ENCODE measurements at places on chromosomes 6 and 20.

GRCh38 chr20:63434599-63435378, 37.7 kb downstream of the KCNQ2 start:
- DNase-seq, result peak; percentile 74

DNA sequence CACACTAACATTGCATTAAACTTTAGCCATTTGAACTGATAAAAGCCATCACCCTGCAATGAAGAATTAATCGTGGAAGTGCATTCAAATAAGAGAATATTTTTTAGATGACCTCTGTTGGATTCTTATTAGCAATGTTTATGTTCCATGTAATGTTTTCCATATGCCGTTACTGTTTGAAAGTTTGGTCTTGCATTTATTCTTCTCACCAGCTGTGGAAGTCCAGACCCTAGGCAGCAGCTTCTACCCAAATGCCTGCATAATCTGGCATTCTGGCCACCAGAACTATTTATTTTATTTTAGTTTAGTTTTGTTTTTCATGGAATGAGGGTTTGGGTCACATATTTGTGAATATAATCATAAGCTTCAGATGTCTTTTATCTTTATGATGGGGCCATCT, 140.4 kb downstream of the SAMD5 start:
- DNase-seq, result no peak

DNA sequence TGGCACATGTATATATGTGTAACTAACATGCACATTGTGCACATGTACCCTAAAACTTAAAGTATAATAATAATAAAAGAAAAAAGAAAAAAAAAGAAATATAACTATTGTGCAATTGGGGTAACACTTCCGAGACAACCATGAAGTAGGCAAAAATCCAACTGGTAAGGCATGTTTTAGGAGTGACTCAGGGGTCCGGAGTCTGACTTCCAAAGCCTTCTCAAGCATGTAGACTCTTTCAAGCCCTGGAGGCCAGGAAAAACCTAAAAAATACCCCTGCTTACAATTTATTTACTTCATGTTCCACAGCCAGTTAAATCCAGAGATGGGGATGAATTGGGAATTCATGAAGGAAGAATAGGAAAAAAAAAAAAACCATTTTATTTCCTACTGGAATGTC, 161.3 kb upstream of the PHACTR1 start:
- no peak for DNase-seq

DNA sequence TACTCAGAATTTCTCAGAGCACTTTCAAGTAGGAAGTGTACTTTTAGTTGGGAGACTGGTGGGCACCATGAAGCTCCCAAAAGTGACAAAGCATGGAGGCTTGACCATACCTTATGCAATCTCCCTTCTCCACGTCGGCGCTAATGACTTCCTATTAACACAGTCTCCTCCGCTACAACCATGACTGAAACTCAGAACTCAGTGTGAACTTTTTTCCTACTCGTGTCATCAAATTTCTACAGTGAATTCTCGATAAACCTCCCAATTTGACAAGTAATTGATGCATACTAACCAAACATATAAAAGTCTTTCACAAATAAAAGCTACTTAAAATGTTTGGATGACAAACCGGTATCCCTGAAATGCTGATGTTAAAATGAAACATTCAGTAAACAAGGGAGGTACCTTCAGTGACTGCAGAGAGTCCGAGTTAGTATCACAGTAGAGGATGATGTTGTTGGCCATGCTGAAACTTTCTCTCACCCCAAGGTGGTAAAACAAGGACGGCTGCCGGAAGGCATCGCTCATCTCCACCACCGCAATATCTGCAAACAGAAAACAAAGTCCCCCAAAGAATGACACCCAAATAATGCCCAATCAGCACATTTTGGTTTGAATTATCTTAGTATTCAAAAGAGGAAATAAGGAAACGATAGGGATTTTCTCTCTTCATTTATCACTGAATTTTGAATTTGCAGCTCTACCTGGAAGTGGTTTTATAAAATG, 72.1 kb downstream of the MAP3K5 start:
- peak; percentile 26 for DNase-seq

DNA sequence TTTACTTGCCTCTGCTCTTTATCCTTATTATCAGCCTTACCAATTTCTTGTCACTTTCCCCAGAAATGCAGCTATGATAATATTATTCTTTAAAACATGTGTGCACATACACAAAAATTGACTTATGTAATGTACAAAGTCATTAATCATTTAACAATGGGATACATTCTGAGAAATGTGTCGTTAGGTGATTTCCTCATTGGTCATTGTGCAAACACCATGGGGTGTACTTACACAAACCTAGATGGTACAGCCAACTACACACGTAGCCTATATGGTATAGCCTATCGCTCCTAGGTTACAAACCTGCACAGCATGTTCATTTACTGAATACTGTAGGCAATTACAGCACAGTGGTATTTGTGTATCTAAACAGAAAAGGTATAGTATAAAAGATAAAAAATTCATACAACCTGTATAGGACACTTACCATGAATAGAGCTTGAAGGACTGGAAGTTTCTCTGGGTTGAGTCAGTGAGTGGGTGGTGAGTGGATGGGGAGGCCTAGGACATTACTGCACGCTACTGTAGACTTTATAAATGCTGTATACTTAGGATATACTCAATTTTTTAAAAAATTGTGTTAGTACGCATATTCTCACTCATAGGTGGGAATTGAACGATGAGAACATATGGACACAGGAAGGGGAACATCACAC, 56.9 kb downstream of the HIVEP1 start:
- peak; percentile 34 for DNase-seq

DNA sequence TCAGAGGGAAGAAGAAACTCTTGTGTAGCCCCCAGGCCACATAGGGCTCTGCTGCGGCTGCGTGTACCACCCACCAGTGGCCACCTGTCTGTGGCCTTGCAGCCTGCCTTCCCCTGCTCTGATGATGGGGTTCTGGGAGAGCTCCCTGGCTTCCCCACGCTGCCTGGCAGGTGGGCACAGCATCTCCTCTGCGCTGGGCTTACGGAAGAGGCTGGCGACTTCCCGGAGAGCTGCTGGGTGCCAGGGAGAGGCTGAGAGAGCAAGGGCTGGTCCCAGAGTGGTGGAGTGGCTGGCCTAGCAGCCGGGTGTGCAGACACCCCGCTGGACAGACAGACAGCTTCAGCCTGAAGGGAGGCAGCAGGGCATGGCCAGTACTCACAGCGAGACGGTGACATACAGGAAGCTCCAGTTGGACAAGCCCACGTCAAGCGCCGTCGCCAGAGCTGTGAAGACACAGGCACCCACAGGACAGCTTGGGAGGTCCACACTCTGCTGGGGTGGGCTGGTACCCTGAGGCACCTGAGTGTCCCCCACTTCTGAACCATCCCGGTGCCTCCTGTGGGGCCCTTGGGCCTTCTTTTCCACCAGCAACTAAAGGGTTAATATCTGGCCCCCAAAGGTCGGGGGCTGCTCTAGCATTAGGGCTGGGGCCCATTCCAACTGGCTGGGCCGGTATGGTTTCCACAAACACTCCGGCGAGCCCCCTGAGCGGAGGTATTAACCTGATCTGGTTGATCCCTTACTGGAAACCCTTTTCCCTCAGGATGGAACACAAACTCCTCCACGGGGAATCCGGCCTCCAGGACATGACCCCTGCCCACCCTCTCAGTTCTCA, 48.1 kb upstream of the CDH22 start:
- no peak for DNase-seq

- DNase-seq, result no peak
Observed at GRCh38 chr6:33610779-33611732, 10.1 kb upstream of the ITPR3 start.

DNA sequence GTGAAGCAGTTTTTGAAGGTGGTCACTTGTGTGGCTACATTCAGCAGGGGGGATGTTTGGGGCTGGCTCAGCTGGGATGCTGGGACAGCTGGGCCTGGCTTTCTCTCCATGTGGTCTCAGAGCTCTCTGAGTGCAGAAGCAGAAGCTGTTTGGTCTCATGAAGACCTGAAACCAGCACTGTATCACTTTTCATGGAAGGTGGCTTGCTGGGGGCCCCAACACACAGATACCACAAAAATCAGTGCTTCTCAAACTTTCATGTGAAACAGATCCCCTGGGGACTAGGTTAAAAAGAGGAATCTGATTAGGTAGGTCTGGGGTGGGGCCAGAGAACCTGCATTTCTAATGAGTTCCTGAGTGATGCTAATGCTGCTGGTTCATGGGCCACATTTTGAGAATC, 347.3 kb downstream of the DHX35 start:
- no peak for DNase-seq

DNA sequence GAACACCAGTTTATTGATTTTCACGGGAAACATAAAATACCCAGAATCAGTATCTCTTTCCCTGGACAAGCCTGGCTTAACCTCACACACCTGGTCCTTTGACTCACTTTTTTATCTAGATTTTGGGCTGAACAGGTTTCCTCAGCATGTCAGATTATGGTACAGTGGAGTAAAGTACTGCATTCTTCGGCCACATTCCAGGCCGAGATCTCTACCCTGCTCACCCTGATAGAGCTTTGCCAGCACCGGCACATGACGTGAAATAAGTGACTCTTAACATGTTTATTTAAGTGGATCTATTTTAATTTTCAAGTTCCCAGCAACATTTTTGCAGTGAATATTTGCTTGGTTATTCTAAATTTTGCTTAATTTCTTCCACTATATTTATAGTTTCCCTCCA, 79.0 kb upstream of the POPDC3 start:
- no peak for DNase-seq

GRCh38 chr6:16762268-16762549, 949 bp upstream of the ATXN1 start:
- no peak for DNase-seq

DNA sequence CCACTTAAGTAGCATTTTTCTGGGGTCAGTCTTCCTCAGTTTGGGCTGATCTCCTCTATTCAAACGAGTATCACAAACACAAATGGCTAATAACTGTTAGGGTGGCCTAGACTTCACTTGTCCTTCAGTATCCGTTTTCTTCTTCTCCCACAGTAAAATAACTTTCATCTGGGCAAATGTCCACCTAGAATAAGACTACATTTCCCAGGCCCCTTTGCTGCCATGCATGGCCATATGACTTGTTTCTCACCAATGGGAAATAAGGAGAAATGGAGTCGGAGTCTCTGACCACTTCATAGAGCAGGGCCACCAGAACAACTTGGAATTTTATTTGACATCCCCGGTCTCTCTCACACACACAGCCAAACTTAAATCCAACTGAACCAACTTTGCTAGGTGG, 51.4 kb downstream of the SULF2 start:
- DNase-seq, result no peak

GRCh38 chr20:11156922-11157321, 483.1 kb upstream of the JAG1 start:
- DNase-seq, result no peak

GRCh38 chr6:81777586-81778268, 25.2 kb upstream of the TENT5A start:
- no peak for DNase-seq

- DNase-seq, result no peak
Observed at GRCh38 chr6:101630941-101631340, 237.4 kb downstream of the GRIK2 start.

DNA sequence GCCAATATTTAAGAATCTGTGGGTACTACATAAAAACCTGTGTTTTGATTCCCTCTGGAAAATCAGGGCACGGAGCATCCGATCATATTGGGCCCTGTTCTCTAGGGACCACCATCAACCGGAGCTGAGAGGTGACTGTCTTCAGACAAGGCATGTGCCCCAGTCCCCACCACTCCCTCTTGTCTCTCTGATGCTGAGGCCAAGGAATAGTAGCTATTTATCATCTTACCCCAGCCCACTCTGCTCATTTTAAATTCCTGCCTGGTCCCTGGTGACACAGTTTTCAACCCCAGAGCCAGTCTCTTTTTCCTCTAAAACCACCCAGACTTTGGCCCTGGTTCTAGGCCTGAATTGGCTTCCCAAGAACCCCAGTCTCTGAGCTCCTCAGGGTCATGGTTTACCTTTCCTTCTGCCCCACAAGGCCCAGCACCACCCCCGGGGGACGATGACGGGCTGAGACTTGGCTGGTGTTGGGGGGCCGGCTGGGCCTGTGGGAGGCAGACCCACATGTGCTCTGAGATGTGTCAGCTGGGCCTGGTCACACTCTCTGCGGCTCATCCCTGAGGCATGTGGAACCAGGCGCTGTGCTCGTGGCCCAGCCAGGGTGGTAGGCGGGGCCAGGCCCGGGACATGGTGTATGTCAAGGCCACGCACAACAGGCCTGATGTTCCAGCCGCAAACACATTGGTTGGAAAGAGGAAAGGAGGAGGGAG, 114.4 kb downstream of the CEBPB start:
- DNase-seq, result no peak

GRCh38 chr6:137240168-137240567, 21.0 kb upstream of the IFNGR1 start:
- DNase-seq, result peak; percentile 92

GRCh38 chr6:168133168-168133561, 54.2 kb upstream of the FRMD1 start:
- DNase-seq, result no peak

DNA sequence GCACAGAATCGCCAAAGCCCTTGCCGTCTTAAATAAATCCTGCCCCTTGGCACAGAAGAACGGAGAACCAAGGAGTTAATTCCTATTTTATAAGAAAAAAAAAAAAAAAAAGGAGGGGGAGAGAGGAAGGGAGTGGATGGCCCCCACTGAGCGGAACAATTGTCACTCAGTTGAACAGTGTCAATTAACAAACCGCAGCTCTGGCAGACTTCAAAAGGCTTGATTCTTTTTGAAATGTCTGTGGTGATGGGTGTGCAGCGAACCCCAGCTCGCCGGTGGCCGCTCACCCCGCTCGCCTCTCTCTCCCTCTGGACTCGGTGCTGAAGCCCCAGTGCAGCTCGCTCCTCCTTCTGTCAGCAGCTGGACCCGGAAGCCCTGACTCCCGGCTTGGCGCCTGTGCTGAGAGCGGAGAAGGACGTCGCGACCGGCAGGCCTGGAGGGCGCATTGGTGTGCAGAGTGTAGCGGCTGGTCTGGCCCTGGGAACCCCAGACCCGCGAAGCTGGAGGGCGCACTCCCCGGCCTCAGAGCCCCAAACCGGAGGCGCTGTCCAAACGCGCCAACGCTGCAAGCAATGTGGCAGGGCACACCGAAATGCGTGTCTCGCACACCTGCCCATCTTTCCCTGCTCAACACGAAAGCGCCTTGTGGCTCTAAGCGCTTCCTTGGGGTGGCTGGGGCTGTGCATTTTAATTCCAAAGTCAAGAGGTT, 3.4 kb downstream of the LINC00237 start:
- peak; percentile 49 for DNase-seq

GRCh38 chr6:158938811-158939254, 61.2 kb downstream of the RSPH3 start:
- peak; percentile 54 for DNase-seq
